Panc1 (cell line): ENCODE measurements at places on chromosomes 1 and 21. TPM values are rescaled to one million over a fixed set of nuclear protein-coding genes. Genes with fewer than 3 reads are reported as not detected.

GSTM1 gene
- total RNA-seq: not detected

PLA2G2F gene
- not detected for total RNA-seq

LMO4 gene
- 38.3 TPM for total RNA-seq

DNA sequence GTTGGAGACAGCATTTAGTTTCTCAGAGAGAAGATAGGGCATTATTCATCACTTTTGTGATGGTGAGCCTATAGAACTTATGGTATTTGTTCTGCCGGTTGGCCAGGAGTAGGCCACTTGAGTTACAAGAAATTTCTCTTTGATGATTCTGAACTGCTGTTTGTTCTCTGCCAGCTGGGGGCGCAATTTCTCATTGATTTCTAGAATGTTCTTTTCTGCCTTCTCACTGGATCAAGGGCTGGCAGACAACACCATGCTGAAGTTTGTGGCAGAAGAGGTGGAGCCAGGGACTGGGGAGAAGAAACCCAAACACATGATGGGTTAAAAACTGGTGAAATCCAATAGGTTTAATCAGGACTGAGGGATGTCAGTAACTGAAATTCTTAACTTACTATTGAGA lies 360.6 kb downstream of the FAM72C start:
- no peaks in the 10 kb centered on the region for H3K27me3 ChIP-seq
- DNase-seq: no peak
- no peak overlapping the region for H3K27ac ChIP-seq

MAB21L3 gene
- total RNA-seq: not detected
